NCI-H226 (cell line): ENCODE measurements at places on chromosomes 5 and 9.

GRCh38 chr5:171975262-171975876 is 31.1 kb downstream of the FBXW11 start:
- peak; percentile 60 for DNase-seq

DNA sequence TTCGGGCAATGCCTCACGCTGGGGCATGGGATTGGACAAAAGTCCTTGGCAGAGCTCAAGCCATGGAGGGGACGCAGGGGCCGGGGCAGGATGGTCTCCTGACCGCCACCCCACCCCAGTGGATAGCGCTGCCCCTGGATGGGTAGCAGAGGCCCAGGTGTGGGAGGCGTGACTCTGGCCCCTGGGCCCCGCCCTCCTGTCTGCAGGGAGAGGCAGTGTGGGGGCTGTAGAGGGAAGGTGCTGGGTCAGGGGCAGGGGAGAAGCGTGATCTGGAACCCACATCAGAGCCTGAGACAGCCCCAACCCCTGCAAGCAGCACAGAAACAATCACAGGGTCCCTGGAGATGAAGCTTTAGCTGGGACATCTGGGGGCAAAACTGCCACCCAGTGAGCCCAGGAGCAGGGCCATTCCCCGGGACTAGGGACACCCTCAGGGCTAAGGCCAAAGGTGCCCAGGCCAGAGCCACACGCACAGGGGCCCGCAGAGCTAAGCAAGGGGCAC is 36.2 kb downstream of the NACC2 start:
- DNase-seq: no peak

GRCh38 chr9:82621447-82621846 is 441.5 kb downstream of the RASEF start:
- peak; percentile 38 for DNase-seq

- no peak for DNase-seq
These were observed 102.7 kb downstream of the UGCG start for GRCh38 chr9:111999319-111999718.

- no peak for DNase-seq
These were observed 182.0 kb downstream of the MUSK start for GRCh38 chr9:110850401-110851135.

- no peak for DNase-seq
These were observed 116.5 kb downstream of the ANKRD55 start for GRCh38 chr5:56116599-56117141.

DNA sequence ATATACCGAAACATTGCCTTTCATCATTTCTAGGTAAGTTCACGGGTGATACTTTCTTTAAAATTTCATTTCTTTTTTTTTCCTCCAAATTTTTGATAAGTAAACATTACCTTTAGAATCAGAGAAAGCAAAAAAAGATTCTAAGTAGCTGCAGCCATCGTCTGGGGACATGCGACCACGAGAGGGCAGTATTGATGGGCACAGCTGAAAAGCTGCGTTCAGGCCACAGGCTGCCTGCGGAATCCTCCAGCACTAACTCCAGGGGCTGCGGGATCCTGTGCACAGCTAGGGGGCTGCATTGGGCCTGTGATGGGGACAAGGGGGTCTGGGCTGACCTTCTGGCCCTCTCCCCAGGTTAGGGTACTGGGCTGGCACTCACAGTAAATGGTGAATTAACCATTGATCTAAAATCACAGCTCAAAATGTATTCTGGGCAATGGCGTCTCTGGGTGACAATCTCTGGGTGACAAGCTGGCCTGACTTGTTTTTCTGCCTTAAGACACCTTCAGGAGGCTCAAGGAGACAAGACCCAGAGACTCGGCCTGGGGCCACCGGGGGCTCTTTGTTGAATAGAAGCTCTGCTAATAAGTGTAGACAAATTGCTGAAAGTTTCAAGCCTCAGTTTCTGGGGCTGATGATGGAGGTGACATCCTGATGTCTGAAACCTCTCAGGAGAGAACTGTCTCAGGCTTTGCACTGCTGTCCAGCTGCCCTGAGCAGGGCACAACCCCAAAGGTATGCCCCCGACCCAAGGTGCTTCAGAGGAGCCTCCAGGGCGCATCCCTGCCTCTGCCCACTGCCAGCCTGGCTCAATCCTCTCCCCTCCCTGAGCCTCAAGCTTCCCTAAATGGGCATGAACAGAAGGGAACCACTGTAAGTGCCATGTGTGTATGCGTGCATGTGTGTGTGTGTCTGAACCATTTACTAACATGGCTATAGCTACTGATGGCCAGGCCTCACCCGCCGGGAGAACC is 44.3 kb upstream of the SARDH start:
- no peak for DNase-seq

GRCh38 chr5:52867809-52868208 is 80.1 kb downstream of the ITGA1 start:
- peak; percentile 33 for DNase-seq
